ENCODE measurements at places on chromosomes 2 and 18.

DNA sequence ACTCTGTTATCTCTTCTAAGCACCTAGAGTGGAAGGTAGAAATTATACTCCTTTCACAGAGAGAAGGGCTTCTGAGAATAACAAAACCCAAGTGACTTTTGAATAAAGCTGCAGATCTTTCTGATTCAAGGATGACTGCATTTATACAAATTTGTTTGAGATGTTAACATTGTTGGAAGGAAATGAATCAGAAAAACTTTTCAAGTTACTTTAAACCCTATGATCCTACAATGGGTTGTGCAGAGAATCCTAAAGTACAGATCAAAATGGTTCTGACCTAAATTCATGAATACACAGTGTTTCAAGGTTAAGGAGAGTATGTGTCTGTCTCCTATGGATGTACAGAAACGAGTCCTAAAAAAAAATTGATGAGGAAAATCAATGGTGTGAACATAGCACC lies 1.8 kb downstream of the RFTN2 start:
- DNase-seq: no peak

GRCh38 chr2:14693874-14694273 lies 61.4 kb downstream of the LRATD1 start:
- no peak for DNase-seq

DNA sequence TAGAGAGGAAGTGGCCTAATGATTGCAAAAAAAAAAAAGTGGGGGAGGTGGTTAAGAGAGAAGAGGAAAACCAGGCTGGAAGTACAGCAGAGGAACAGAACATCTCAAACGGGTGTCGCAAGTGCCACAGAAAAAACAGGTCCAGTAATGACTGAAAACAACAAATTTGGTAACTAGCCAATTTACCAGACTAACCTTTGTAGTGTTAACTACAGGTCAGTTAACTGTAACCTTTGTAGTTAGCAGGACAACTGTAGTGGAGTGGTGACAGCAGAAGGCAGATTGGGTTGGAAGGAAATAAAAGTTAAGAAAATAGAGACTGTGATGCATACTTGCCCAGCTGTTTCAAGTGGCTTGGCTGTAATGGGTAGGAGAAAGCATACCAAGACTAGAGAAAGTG lies 91.4 kb upstream of the CHST9 start:
- no peak for DNase-seq

- no peak for DNase-seq
These were observed 11.9 kb upstream of the NMUR1 start for GRCh38 chr2:231542136-231542535.

DNA sequence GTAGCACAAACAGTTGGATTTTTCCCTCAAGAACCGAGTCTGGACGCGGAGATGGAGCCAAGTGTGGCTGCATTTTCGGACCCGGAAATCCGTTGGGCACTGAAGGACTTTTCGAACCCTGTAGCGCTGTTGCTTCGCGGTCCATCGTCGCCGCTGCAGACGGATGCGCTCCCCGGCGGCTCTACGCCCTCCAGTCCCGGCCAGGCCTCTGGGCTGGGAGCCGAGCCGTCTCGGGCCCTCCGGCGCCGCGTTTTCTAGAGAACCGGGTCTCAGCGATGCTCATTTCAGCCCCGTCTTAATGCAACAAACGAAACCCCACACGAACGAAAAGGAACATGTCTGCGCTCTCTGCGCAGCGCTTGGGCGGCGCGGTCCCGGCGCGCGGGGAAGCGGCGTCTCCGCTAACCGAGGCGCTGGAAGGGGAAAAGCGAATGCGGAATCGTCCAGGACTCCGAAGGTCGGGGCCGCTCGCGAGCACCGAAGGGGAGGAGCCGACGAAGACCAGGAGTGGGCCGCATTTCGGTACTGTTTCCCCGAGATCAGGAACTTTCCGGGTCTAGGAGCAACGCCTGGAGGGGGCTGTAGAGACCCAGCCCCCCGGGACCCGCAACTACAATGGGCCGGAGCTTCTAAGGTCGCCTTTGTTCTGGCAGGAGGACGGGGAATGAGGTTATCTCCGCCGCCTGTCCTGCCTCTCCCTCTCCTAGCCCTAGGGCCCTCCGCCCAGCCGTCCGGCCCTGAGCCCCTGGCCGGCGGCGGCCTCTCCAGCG lies 3.2 kb downstream of the EMX1 start:
- DNase-seq: no peak

GRCh38 chr2:44283116-44283666 lies 7.9 kb downstream of the SLC3A1 start:
- no peak for DNase-seq

- peak; percentile 48 for DNase-seq
These were observed 3.7 kb upstream of the CRIM1 start for GRCh38 chr2:36351736-36352349.

DNA sequence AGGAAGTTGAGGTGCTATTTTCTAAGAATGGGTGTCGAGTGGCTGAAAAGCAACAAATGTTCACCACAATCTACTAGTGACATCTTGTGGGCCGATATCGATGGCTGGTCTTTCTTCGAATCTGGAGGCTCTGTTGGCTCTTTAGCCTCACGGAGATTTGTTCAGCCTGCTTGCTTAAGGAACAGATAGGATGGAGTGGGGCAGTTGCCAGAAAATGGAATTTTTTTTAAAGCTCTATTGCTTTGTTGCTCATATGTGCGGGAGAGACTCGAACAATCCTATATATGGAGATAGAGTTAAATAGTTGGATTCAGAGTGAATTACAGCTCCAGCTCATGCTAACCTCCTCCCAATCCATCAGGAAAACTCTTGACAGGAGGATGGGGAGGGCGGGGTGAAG lies 70.9 kb upstream of the LYPD6B start:
- no peak for DNase-seq

DNA sequence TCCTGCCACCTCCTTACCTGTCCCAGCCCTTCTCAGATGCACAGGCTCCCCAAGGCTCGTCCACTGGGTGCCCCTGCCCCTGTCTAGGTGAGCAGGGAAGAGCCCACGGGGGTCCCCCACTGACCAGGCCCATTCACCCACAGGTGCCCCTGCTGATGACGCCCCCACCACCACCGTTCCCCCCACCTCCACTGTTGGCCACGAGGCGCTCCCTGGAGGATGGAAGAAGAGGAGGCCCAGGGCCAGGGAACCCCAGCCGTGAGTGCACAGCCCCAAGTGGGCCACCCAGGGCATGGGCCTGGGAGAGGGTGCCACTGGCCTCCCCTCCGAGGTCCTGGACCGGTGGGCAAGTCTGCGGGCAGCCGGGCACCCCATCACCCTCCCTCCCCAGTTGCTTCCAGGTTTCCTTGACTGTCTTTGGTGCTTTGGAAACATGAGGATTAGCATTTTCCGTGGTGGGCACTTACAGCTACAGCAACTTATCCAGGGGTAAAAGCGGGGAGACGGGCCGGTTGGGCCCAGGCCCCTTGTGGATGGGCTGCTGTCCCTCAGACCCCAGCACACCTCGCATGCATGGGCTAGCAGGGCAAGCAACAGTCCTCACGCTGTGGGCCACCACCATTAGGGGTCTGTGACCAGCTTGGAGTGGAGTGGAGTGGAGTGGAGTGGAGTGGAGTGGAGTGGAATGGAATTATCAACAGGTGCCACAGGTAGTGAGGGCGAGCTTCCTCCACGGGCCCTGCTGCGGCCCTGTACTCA lies 13.2 kb upstream of the KLHL30 start:
- DNase-seq: no peak

DNA sequence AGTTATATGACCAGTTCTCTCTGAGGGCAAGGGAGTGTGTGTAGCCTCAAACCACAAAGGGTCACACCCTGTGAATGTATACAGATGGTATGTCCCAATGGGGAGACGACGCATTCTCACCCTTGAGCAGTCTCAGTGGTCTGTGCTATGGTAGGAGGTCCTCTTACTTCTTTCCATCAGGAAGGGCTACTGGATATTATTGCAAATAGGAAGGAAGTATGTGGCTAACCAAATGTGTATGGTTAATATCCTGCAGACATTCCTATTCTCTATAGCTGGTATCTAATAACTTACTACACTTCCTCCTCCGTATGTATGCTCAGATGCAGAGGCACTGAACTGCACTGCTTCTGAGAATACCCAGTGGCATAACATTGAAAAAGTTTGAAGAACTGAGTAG lies 306.7 kb upstream of the CCDC68 start:
- no peak for DNase-seq

GRCh38 chr2:225531559-225531958 lies 132.0 kb downstream of the NYAP2 start:
- no peak for DNase-seq
